ENCODE measurements at places on chromosomes 1 and 21.

- no peak for DNase-seq
Measured at GRCh38 chr1:6465461-6466005, 440 bp downstream of the TNFRSF25 start.

DNA sequence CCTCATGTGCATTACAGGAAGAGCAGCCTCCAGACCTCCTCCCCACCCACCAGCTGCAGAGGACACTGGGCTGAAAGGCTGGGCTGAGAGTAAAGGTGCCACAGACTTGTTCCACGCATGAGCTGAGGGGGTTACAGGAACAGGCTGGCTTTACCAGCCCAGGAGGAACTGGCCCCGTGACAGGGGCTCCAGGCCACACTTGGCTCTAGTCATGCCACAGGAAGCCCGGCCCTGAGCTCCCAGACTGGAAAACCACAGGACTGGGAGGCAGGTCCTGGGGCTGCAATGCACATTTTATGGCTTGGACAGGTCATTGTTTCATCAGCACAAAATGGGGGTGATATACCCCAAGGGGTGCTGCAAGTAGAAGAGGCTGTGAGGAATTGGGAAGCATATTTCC lies 35.6 kb downstream of the GPA33 start:
- no peak for DNase-seq

DNA sequence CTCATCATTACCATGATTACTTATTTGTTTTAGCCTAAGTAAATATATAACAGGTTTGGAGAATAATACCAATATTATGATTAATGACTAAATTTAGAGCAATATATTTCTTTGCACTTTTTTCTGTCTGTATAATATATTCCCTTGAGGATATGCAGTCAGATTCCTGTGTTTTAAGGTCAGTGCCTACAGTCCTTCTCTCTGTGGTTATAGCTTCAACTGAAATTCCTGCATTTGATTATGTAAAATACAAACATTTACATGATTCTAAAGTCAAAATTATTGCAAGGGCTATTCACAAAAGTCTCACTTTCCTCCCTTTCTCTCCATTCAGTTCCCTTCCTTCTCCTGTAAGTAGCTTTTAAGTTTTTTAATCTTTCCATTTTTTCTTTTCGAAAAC lies 142.9 kb upstream of the COL6A1 start:
- no peak for DNase-seq

- no peak for DNase-seq
Measured at GRCh38 chr1:31767225-31767624, 3.1 kb upstream of the ADGRB2 start.

DNA sequence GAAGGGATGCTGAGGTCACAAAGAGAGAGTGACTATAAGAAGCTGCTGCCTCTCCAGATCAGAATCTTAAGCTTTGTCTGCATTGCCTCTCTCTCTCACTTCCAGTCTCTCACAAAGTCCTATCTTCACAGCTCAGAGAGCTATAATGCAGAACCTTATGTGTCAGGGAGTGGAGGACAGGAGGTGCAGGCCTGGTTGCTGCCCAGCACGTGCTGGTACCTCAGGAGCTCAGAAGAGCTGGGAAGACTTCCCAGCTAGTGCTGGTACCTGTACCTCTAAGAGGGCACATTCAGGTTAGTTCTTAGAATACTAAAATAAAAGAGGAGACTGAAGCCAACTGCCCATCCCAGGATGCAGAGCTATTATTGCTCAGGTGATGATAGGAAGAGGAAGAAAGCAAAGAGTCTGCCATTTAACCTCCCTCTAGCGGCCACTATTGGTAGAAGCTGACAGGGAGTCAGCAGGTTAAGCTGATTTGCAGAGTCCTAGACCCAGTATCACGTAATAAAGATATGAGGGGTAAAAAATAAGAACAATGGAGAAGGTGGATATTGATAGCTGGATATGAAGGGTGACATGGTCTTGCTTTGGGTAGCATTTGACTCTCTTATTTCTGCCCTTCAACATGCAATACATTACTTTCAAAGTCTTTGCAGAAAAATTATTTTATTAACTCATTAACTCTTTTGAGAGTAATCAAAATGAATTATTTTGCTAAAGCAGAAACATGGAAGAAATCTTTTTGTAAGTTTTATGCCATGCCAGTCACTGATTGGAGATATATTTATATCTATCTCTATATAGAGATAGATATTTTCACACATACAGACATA lies 138.1 kb upstream of the HMCN1 start:
- no peak for DNase-seq

- DNase-seq = no peak
Measured at GRCh38 chr1:66852870-66853269, 51.8 kb upstream of the INSL5 start.
